ENCODE measurements at places on chromosomes 16 and 17.

- peak; percentile 73 for DNase-seq
Measured at GRCh38 chr17:6427279-6427781, 7.6 kb downstream of the AIPL1 start.

GRCh38 chr16:73067671-73068540 is 20.0 kb upstream of the ZFHX3 start:
- no peak for DNase-seq

GRCh38 chr16:84600343-84601229 is 17.3 kb downstream of the COTL1 start:
- peak; percentile 91 for DNase-seq

DNA sequence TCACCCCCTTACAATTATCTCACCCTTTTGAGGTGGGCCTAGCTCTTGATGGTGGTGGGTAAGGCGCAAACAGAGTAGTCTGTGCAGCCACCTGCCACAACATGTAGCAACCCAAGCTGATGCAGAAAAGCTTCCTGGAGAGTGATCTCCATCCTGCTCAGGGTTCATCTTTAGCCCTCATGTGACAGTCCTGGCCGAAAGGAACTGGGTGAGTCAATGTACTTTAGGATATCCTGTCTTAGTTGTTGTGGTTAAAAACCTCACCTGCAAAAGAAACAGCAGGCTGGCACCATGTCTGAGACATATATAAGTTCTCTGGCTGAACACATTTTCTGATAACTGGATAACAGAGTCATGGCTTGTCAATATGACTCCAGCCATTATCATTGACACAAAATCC is 183.5 kb upstream of the CPHXL start:
- no peak for DNase-seq

- peak; percentile 70 for DNase-seq
Measured at GRCh38 chr16:81547194-81547938, 102.8 kb downstream of the CMIP start.

DNA sequence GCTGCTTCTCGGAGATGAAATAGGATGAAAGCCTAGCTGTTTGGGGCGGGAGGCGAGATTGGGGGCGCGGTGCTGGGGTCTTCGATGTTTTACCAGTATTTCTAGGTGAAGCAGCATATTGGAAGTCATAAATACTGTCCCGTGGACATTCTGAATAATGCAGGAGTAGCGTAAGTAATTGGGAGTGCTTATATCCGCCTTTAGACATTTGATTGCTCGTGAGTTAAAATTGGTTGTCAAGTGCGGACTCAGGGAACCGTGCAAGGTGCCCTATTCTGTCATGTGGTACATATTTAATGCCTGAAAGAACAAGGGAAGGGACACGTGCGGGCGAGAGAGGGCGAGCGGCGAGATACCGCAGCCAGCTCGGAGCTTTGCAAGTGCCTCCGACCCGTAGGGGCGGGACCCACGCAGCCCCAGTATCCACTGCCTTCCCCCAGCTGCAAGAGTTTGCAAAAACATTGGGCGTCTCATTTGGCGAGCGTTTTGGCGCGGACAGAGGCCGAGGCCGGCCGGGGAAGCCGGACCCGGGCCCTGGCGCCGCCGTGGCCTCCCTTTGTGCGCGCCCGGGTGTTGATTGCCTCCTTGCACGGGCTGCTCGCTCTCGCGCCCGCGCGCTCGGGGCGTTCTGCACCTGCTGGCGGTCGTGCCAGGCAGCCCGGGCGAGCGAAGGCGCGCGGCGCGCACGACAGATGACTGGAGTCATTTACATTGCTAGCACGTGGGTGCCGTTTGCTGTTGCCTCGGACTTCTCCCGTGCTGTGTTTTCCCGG is 849.8 kb upstream of the RBFOX1 start:
- DNase-seq: no peak

DNA sequence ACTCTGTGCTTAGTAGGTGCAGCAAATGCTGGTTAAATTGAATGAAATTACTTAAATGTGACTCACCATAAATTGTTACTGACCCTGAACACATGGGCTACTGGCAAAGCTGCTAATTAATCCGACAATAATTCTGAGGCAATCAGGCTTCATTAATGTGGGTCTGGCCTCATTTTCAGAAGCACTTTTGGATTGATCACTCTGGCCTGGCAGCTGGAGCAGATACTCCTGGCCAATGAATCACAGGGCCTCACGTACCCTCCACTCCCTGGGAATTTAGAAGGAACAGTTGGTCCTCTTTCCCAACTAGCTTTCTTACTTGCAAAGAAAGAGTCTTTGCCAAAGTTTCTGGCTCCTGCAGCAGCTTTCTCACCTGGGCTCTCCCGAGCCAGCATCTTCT is 162.0 kb upstream of the ZKSCAN2 start:
- DNase-seq: no peak

DNA sequence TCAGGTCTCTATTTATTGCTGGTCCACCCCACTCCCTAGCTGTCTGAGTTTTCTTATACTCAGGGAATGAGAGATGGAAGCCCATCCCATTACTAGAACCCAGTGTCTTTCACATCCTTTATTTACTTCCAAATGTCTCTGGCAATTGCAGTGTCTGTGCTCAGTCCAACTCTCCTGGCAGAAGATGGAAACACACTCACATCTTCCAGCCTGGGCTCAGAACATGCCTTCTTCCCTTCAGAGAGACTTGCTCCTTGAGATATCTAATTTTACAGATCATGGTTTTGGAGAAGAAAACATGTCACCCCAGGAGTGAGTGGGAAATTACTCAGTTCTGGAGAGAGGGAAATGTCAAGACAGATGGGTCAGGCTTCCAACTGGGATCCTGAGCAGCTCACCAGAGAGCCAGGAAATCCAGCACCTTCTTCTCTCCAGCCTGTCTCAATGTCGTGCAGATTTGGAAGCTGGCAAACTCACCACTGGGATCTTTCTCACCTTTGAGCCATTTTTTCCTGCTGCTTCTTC is 494.4 kb downstream of the HS3ST4 start:
- DNase-seq: no peak

DNA sequence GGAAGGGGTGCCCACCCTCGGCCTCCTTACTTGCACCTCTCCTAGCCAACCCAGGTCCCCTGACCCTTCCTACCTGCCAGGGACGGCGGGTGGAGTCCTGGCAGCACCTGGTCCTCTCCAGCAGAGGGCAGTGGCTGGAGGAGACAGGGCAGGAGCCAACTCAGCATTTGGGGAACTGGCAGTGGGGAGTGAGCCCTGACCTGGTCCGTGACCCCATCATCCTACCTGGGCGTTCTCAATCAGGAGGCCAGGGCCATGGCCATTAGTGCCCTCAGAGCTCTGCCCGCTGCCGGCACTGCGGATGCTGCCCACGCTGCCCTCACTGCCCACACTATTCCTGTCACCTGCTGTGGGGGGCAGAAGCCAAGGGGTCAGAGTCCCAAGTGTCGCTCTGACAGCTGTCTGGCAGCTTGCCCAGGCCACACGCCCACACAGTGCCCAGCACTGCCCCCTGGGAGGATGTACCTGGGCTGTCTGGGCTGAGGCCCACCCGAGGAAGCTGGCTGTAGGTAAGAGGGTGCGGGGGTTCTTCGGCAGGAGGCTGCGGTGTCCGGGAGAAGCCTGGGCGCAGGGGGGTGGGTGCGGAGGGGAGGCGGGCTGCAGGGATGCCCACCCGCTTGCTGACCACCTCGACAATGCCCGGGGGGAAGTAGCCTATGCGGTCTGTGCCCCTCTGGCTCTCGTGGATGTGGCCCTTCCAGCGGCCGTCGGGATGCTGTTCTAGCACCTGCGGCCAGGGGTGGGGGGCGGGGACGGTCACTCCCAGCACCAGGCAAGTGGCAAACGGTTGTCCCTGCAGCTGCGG is 10.8 kb downstream of the CASKIN2 start:
- peak; percentile 59 for DNase-seq
